ENCODE measurements at places on chromosomes 13 and 19. TPM values are rescaled to one million over a fixed set of nuclear protein-coding genes. Genes with fewer than 3 reads are reported as not detected.

Gene GPR42
- not detected for total RNA-seq

Gene LRRC4B
- total RNA-seq = 38.4 TPM

Gene SOX1
- total RNA-seq = 1.4 TPM

Gene NKPD1
- 0.60 TPM for total RNA-seq

Gene KIR3DL1
- total RNA-seq = 0.22 TPM

Gene LILRB1
- total RNA-seq = 0.71 TPM

Gene ZNF99
- 1.3 TPM for total RNA-seq

Gene KIR2DL3
- total RNA-seq = not detected
